ENCODE measurements at places on chromosomes 2 and 18. TPM values are rescaled to one million over a fixed set of nuclear protein-coding genes. Genes with fewer than 3 reads are reported as not detected.

DNA sequence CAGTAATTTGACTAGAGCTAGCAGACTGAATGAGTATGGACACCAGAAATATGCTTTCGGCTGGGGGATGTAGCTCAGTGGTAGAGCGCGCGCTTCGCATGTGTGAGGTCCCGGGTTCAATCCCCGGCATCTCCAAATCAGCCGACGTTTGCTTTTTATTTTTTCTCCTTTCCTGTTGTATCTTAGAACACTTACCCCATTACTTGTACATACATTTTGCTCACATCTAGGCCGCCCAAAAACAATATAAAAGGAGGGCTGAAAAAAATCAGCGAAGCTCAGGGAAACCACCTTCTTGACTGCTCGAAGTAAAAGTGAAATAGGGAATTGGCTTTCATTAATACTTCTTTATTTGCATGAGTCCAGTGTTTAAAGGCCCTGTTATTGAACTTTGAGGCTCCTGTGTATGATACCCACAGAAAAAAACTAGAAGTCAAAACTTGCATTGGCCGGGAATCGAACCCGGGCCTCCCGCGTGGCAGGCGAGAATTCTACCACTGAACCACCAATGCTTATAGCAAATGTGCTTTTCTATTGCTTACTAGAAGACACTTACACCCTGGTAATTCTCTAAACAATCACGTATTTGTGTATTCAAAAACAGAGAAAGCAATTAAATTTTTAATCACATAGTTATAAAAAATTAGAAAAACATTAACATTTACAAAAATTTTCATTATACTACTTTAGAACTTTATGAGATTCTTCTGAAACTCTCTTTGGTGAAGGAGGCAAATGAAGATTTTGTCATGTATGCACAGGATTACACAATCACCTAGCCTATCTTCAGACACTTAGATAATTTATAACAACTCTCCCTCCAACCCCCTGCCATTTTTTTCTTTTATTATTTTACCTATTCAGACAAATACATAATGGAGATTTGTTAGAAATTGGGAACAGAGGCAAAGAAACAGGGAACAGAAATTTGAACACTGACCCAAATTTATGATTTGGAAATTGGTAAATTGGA is 35.2 kb upstream of the GPD2 start:
- no peaks in the 10 kb centered on the region for H3K27me3 ChIP-seq
- peak; percentile 65 for DNase-seq
- H3K36me3 ChIP-seq: no peaks in the 10 kb centered on the region
- peak overlapping the region; percentile 58 for H3K4me3 ChIP-seq

DNA sequence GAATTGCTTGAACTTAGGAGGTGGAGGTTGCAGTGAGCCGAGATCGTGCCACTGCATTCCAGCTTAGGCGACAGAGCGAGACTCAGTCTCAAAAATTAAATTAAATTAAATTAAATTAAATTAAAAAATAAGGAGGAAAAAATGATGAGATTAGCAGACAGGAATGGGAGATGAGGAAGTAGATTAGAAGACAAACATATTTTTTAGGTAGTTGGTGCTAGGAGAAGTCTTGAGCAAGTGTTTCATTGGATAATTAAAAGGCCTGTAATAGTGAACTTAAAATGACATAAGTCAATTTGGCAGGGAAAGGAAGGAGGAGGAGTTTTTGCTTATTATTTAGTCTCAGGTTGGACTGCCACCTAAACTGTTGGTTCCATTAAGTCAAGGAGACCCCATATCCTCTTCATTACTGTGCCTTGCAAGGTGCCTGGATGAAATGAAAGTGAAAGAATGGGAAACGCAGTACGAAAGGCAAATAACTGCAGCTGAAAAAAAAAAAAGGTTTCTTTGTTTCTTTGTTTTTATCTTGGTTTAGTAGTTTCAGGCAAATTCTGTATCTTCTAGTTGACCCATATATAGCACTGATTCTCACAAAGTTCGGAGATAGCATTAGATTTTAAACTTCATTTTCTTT is 162.0 kb downstream of the SLC8A1 start:
- H3K4me3 ChIP-seq: no peak overlapping the region
- H3K36me3 ChIP-seq: no peaks in the 10 kb centered on the region
- no peak overlapping the region for H3K27ac ChIP-seq

DNA sequence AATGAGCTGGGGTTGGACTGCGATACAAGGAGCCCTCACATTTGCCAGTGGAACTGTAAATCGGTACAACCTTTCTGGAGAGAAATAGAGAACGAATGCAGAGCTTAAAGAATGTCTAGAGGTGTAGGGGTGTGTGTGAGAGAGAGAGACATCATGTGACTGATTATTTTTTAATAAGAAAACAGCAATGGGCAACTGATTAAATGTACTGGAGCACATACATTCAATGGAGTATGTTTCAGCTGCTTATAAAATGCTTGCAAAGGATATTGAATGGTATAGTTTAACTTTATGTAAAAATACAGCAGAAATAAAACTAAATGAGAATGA is 391 bp upstream of the TMEM17 start:
- H3K36me3 ChIP-seq: no peaks in the 10 kb centered on the region
- H3K4me1 ChIP-seq: peaks cover 4% of the 10 kb centered on the region
- peak overlapping the region; percentile 95 for H3K27ac ChIP-seq
- DNase-seq: no peak
- H3K27me3 ChIP-seq: no peaks in the 10 kb centered on the region

- H3K27me3 ChIP-seq: no peaks in the 10 kb centered on the region
- no peak for DNase-seq
- no peak overlapping the region for H3K27ac ChIP-seq
- H3K36me3 ChIP-seq: no peaks in the 10 kb centered on the region
Measured at GRCh38 chr18:26480897-26481795, 67.2 kb downstream of the KCTD1 start.

DNA sequence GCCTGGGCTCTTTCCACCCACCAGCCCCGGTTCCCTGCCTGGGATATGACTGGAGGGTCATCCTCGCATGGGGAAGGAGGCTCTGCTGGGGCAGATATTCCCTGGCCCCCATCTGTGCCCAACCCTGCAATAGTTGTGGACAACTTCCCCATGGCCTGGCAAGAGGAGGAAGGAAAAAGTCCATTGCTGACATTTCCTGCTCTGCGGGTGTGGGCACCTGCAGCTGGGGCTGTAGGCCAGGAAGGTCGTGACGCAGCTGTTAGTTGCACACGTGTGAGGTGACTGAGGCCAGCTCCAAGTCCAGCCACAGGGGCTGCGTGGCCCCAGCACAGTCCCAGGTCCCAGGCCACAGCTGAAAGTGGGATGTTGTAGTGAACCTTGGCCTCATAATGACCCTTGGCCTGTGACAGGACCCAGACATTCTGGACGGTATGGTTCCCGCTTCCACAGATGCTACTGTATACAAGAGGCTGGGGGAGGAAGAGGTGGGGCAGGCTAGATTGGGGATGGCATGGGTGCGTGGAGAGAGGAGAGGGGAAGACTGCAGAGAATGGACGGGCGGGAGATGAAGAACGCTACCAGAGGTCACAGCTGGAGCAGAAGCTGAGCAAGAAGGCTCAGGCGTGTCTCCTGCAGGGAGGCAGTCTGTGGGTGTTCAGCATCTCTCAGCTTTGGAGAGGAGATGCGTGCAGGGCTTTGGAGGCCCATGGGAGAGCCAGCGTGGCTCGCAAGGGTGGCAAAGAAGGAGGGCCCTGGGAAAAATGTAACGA is 22.1 kb downstream of the OTOF start:
- peak overlapping the region; percentile 43 for H3K27ac ChIP-seq
- H3K4me1 ChIP-seq: no peaks in the 10 kb centered on the region
- peak; percentile 73 for DNase-seq
- no peaks in the 10 kb centered on the region for H3K27me3 ChIP-seq
- no peak overlapping the region for H3K4me3 ChIP-seq

DNA sequence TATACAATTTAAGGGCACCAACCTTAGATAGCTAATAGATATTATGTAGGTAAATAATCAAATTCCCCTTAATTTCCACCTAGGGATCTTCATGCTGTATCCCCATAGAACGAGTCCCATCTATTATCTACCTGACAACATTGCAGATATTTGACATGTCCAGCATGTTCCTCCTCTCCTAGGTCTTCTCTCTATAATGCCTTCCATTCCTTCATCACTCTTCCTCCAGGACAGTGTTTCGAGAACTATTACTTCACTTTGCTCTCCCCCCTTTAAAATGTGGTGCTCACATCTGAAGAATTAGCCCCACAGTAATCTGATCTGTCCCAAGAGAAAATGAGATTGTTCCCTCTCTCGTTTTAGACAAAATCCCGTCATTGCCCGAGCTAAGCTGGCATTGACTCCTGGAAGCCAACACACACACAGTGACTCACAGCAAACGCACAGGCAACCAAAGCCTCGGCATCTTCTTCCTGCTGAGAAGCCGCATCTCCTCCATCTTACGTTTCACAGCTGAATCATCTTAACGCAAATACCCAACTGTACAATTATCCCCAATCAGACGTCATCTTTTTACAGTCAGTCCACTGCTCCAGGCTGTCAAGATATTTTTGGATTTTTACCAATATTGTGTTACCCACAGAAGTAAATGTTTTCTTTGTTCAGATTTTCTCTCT is 162.9 kb upstream of the AGAP1 start:
- H3K36me3 ChIP-seq: no peaks in the 10 kb centered on the region
- H3K27me3 ChIP-seq: no peaks in the 10 kb centered on the region
- no peaks in the 10 kb centered on the region for H3K4me1 ChIP-seq
- H3K27ac ChIP-seq: no peak overlapping the region
- H3K4me3 ChIP-seq: no peak overlapping the region
- no peak for DNase-seq

Gene DNAJC5G
- not detected for total RNA-seq

DNA sequence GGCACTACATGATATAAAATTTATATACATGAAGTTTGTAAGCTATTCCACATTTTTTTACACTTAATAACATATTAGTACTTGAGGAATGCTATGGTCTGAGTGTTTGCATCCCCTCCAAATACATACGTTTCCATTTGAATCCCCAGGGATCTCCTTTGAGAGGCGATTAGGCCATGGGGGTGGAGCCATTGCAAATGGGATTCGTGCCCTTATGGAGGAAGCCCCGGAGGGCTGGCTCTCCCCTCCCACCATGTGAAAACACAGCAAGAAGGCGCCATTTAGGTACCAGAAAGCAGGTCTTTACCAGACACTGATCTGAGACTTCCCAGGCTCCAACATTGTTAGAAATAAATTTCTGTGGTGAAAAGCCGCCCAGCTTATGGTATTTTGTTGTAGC is 20.8 kb upstream of the MBP start:
- no peak overlapping the region for H3K27ac ChIP-seq
- no peaks in the 10 kb centered on the region for H3K27me3 ChIP-seq
- DNase-seq: no peak

DNA sequence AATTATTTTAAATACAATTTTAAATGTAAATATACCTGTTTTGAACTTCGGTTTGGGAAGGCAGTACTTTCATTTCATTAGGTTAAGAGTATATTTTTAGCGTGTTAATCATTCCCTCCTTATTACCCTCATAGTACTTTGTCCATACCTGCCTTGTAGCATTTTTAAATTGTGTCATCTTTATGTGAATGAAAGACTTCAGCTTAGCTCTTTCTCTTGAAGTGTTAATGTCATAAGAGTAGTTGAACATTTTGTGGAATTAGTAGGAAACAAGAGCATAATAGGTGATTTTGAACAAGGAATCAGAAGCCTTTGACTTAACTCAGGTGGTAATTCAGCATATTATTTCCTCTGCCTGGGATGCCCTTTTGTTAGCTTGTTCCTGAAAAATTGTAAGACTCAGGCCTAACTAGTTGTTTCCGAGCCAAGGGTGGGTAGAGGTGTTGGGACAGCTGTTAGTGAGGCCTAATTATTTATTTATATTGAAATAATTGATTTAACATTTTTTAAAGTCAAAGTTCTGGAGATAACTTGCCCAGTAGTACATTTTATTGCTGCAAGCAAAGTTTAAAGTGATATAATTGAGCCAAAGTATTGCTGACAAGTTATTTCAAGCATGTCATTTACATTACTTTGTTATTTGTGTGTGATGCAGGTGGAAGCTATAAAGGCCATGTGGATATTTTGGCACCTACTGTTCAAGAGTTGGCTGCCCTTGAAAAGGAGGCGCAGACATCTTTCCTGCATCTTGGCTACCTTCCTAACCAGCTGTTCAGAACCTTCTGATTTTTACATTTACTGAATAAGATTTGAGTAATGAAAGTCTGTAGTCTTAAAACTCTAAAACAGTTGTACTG is 38.7 kb downstream of the DDX1 start:
- no peak overlapping the region for H3K4me3 ChIP-seq
- H3K4me1 ChIP-seq: no peaks in the 10 kb centered on the region
- no peak overlapping the region for H3K27ac ChIP-seq
- no peak for DNase-seq

GRCh38 chr18:6406075-6406909 is 8.4 kb downstream of the L3MBTL4 start:
- H3K36me3 ChIP-seq: no peaks in the 10 kb centered on the region
- H3K27ac ChIP-seq: peak overlapping the region; percentile 61
- DNase-seq: no peak
- no peaks in the 10 kb centered on the region for H3K27me3 ChIP-seq

Gene NT5C1B
- not detected for total RNA-seq

Gene IL36RN
- total RNA-seq: not detected

DNA sequence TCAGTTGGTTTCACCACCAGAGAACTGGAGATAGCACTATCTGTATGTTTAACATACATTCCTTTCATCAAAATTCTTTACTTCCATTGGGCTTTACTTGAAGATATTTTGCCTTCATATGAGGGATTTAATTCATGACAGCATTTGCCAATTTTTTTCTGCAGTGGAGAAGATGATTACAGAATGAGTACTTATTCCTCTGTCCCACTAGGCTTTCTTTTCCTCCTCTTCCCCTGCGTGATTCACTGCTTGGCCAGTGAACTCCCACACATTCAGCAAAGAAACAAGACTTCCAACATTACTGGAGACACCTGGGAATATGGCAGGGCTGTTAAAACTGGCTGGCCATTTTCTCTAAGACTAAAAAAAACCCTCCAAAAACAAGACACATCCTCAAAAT is 425.8 kb upstream of the KCNH7 start:
- no peaks in the 10 kb centered on the region for H3K4me1 ChIP-seq
- no peak overlapping the region for H3K4me3 ChIP-seq
- no peaks in the 10 kb centered on the region for H3K27me3 ChIP-seq

DNA sequence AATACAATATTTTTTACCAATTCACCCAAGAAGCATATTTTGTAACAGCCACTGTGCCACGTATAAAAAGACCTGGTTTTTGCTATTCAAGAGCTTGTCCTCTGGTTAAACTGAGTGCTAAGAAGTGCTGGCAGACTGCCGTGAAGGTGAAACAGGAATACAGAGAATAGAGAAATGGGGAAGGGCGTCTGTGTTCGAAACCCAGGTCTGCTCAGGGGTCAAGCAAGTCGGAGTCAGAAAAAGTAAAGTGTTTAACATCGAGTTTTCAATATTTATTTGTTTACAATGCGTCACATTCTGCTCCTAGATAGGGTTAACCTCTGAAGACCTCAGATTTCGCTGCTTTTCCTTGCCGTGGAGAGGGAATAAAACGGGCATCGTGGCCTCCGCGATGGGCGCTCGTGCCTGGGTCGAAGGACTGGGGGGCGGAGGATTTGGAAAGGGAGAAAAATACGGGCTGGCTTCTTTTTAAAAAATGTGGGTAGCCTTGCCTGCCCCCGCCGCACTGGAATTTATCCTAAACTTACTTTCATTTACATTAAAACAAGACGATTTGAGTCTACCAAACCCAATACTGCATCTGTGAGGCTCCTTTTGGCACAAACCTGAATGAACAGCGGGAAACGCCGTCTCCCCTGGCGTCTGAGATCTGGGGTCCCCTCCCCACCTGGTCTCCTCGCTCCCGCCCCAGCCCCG is 1.1 kb upstream of the SNTG2 start:
- no peaks in the 10 kb centered on the region for H3K27me3 ChIP-seq
- no peak for DNase-seq
- no peak overlapping the region for H3K27ac ChIP-seq

Gene M1AP
- total RNA-seq: not detected

Data from right lobe of liver (tissue), 6 donors.